ENCODE measurements at places on chromosomes 6 and 20.

GRCh38 chr6:144219056-144219685 is 66.0 kb upstream of the UTRN start:
- peak; percentile 63 for DNase-seq

- no peak for DNase-seq
Observed at GRCh38 chr6:14231501-14232280, 114.1 kb downstream of the CD83 start.

GRCh38 chr6:6317825-6318733 is 2.4 kb downstream of the F13A1 start:
- no peak for DNase-seq

DNA sequence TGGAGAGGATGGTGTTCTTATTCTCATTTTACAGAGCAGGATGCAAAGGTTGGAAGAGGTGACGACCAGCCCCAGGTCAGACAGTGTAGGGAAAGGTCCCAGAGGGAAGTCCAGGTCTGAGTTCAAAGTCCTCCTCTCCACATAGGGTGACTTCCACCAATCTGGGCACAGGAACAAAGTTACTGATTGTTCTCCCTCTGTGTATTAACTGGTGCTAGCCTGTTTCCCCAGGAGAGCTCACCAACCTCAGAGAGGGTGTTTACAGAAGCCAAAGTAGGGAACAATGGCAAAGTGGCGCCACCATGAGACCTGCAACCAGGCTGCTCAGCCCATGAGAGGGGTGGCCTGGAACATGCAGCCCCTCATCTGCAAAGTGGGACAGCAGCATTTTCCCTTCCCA is 16.8 kb upstream of the SIRPB1 start:
- DNase-seq: no peak

DNA sequence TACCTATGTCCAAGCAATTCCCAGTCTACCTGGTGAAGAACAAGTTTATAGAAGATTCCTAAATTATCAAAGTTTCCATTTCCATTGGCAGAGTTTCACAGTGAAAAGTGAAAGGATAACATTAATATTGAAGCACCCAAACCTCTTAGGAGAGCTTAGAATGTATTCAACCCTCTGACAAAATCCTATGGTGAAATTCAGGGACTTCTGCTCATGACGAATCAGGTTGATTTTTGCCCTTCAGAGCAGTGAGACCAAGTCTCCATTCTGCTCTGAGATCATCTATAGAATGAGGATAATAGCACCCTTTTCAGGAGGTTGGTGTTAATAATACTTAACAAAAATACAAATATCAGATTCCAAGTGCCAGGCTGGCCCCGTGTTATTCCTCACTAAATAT is 15.5 kb downstream of the SERPINB1 start:
- no peak for DNase-seq

GRCh38 chr6:147805155-147805554 is 296.7 kb downstream of the SAMD5 start:
- DNase-seq: no peak

- no peak for DNase-seq
Observed at GRCh38 chr6:15517600-15517999, 145.2 kb downstream of the DTNBP1 start.

DNA sequence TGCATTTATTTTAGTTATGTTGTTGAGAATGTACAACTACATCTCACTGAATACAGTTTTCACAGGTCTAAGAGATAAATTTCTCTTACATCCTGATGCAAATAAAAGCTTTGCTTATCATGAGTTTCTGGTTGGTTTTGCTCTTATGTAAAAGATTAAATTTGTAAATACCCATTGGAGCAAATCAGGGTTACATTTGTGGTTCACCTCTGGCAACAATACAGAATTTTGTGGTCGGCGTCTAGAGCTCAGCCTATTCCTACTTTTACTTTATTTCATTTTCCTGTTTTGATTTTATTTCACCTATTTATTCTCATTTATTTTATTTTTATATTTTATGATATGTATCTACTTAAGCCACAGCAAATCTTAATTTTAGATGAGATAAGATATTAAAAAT is 271.9 kb upstream of the MARCKS start:
- peak; percentile 48 for DNase-seq

GRCh38 chr20:54532573-54532972 is 57.2 kb downstream of the DOK5 start:
- no peak for DNase-seq

GRCh38 chr20:33894798-33895197 is 83.7 kb downstream of the CHMP4B start:
- DNase-seq: peak; percentile 28

- DNase-seq: no peak
Observed at GRCh38 chr20:21146215-21146614, 20.3 kb downstream of the KIZ start.

GRCh38 chr20:48141660-48142515 is 356.6 kb upstream of the SULF2 start:
- no peak for DNase-seq

DNA sequence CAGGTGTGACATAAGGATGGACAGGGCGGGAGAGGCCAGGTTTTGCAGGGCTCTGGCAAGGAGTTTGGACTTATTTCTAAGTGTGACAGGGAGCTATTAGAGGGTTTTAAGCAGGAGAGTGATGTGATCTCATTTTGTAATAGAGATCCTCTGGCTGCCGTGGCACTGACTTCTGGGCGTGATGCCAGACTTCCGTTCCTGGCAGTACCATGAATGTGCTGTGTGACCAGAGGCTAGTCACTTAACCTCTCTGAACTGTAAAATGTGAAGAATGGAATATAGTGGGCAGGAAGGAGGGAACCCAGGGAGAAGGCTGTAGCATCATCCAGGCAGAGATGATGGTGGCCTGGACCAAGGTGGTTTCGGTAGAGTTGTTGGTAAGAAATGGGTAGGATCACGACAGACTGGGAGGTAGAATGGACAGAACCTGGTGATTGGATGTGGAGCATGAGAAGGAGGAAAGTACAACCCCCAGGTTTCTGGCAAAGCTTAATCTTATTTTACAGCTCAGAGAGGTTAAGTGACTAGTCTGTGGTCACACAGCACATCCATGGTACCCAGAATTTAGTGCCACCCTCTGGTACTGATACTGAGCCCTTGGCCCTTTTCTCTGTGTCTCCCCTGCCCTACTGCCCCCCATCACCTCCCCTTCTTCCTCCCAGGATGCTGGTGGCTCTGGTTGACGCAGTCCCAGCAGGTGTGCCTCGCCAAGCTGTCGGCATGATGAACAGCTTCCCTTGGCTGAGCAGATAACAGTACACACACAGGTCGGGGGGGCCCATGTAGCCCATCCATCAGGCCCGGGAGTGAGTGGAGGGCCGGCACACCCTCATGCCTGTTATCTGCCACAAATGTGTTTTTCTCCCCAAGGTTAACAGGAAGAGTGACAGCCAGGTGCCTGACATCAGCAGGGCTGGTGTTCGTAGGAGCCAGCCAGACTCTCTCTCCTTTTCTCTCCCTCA is 52.9 kb upstream of the CTNNBL1 start:
- no peak for DNase-seq

- DNase-seq: peak; percentile 93
Observed at GRCh38 chr6:38387971-38388370, 251.8 kb downstream of the BTBD9 start.

- DNase-seq: peak; percentile 87
Observed at GRCh38 chr6:121666814-121667213, 231.4 kb downstream of the GJA1 start.

DNA sequence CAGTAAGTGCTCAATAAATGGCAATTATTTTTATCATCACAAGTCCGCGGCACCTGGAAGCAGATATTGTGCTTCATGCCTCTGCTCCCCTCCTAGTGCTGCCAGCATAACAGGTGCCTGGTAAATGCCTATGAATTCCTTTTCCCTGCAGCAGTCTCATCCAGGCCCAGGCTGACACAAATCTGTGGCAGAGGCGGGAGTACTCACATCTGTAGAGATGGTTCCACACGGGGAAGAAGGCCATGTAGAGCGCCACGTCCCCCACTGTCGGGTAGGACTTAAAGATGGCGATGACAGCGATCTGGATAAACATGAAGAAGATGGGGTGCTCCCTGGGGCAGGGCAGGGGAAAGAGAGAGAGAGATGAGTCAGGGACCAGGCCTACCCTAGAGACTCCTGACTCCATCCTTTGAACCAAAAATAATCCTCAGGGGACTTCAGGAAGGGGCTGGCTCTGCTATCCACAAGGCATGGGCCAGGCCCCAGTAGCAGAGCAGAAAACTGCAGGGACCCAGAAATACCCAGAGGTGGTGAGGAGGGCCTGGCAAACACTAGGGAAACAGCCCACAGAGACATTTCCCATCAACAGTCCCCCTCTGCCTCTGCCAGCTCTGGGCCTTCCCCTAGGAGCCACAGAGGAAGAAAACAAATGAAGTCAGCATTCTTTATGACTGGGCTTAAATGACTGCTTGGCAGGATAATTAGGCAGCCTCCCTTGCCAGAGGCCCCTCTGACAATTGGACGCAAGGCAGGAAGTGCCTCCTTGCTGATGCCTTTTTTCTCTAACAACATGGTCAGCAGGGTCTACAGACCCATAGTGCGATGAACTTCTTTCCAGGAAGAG is 23.0 kb downstream of the MAP1LC3A start:
- peak; percentile 59 for DNase-seq

- no peak for DNase-seq
Observed at GRCh38 chr6:56169366-56169765, 78.0 kb downstream of the COL21A1 start.

- DNase-seq: no peak
Observed at GRCh38 chr20:36550790-36551299, 9.5 kb downstream of the MYL9 start.

- no peak for DNase-seq
Observed at GRCh38 chr6:13987400-13987865, 62.7 kb downstream of the RNF182 start.

GRCh38 chr6:99185525-99185924 is 163.9 kb downstream of the FAXC start:
- no peak for DNase-seq

GRCh38 chr6:144647971-144648651 is 363.0 kb downstream of the UTRN start:
- DNase-seq: no peak

- no peak for DNase-seq
Observed at GRCh38 chr6:107144014-107144413, 28.7 kb upstream of the BEND3 start.

DNA sequence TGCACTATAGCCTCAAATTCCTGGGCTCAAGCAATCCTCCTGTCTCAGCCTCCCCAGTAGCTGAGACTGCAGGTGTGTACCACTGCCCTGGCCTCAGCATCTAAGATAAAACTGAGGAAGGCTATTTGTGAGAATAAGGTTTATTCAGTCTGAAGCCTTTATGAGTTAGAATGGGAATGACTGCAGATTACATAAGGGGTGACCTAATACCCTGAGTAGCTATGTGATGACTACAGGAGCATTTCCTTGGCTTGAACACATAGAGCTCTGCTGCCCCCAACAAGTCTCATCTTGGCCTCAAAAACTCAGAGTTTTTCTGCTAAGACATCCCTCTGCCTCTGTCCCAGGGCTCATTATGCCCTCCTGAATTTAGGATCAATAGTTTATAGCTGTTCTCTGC is 7.6 kb downstream of the GSS start:
- peak; percentile 65 for DNase-seq

GRCh38 chr6:30684386-30685156 is 1.9 kb downstream of the PPP1R18 start:
- DNase-seq: peak; percentile 43

DNA sequence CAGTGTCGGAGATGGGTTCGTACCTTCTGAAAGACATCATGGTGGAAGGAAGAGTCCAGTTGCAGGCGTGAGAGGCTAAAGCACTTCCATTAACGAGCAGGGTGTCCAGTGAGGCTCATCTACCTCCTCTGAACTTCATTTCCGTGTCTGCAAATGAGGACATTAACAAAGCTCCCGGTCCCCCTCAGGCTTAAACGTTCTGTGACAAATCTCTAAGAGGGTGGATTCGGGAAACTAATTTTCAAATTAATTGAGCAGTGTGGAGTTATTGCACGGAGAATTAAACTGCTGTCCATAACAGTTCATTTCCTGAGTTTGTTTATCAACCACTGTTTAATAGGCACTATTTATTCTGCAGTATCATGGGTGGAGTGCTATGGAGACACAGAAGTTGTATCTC is 68.2 kb downstream of the TRMT6 start:
- DNase-seq: no peak

DNA sequence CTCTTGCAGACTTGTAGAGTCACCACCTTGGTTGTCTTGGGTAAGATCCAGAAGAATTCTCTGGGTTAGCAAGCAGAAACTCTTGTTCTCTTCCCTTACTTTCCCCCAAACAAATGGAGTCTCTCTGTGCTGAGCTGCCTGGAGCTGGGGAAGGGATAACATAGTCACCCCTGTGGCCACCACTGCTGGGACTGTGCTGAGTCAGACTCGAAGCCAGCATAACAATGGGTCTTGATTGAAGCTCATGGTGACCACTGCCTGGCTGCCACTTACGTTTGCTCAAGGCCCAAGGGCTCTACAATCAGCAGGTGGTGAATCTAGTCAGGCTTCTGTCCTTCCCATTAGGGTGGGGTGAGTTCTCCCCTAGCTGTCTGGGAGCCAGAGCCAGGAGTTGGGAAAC is 15.4 kb upstream of the ERVFRD-1 start:
- DNase-seq: no peak

GRCh38 chr20:51249781-51250180 is 226.9 kb upstream of the KCNG1 start:
- DNase-seq: no peak

GRCh38 chr6:11439017-11439420 is 98.5 kb upstream of the TMEM170B start:
- no peak for DNase-seq

GRCh38 chr20:19966840-19967239 is 50.3 kb upstream of the NAA20 start:
- no peak for DNase-seq

- DNase-seq: no peak
Observed at GRCh38 chr6:36378243-36378920, 9.1 kb downstream of the ETV7 start.

DNA sequence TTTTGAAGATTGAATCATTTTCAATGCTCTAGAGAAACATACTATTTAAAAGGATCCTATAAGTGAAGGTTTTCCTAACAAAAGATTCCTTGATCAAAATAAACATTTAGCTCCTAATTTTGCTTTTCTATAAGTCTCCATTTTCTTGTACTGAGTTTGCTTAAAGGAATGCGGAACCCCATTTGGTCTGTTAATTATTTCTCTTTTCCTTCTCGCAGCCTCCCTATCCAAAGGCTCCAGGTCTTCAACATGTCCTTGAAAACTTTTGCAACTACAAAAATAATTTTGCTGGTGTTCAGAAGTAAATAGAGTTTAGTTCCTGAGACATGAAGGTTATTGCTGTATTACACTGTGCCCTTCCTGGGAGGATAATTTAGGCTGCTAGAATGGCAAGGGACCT is 8.3 kb upstream of the NPEPL1 start:
- no peak for DNase-seq

DNA sequence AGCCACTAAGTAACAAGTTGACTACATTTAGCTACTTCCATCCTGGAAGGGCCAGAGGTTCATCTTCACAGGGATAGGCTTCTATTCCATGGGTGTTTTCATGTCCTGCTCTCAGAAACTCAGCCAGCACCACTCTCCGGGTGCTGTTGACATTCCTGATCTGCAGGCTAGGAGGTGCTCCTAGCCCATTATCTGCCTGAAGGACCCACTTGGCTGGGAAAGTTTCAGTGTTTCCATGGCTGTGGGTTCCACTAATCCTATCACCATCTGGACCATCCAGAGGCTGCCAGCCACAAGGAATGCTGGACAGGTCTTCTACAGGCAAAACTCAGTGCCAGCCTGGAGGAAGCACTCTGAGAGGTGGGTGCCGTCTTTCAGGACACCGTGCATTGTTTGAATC is 45.2 kb downstream of the HLA-G start:
- no peak for DNase-seq

Data from fibroblast of villous mesenchyme (primary cell).